CD4-positive, alpha-beta T cell treated with Interleukin-6 at 100 ng/mL for 8 hours (primary cell): ENCODE measurements at places on chromosomes 4 and X.

DNA sequence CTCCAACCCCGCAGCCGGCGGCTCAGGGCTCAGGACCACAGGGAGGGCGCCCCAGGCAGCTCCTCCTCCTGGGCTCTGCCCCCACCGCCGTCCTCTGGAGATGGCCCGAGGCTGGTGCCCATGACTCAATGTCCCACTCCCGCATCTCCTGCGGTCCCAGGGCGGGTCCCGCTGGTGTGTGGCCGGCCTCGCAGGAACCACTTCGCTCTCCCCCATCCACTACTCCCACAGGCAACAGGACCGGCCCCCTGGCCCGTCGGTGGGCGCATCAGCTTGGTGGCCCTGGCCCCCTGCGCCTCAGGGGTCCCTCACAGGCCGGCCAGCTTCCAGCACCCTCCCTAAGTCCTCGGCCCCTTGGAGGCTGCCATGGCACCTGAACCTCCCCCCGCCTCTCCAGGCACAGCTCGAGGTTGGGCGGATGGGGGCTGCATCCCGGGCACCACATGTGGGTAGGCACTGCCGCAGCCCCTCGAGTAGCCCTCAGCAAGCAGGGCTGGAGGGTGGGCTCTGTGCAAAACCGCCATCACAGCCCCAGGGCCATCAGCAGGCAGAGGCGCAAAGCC lies 22.8 kb upstream of the SPON2 start:
- no peak for DNase-seq

DNA sequence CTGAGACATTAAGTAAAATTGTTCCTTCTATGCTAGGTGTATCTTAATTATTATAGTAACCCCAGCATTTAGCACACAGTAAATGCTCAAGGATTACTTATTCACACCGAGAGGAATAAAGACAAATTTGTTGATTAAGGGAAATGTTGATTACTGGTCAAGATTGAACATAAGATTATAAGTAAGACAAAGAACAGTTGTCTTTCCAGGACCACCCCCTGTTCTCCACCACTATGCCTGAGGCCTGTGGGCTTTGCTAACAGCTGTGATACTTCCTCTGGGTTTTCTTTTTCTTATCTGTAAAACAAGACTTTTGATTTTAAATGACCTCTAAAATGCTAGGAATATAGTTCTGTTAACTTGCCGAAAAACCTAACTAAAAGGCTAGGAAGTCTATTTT lies 128.0 kb downstream of the DCLK2 start:
- DNase-seq: no peak

DNA sequence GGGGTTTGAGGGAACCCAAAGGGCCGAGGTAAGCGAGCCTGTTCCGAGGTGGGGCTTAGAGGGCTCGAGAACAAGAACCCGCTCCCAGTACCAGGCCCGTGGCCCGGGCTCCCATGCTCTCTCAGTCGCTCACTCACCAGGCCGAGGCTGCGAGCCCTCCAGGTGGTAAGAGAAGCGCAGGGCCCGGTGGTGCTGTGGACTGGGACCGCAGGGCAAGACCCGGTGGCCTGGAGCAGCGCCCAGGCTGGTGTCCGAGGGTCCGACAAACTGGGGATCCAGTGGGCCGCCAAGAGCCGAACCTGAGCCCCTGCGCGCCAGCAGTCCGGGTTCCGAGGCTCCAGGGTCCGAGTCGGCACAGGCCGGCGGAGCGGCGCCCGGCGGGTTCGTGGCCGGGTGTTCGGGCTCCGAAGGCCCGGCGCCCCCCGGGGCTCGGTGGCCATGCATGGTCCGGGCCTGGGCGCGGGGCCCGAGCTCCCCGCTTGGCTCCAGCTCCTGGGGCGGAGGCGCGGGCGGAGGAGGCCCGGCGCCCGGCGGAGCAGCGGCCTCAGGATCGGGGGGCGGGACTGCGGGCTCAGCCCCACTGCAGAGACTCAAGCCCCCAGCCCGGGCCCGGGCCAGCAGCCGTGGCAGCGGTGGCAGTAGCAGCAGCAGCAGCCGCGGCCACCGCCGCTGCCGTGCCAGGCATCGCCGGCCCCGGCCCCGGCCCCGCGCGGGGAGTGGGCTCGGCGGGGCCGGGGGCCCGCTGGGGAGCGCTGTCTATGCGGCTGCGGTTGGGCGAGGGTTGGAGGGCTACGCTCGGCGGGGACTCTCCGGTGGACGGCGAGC lies 833 bp downstream of the FGD1 start:
- DNase-seq: no peak

GRCh38 chr4:71304289-71304850 lies 34.5 kb upstream of the SLC4A4 start:
- no peak for DNase-seq

DNA sequence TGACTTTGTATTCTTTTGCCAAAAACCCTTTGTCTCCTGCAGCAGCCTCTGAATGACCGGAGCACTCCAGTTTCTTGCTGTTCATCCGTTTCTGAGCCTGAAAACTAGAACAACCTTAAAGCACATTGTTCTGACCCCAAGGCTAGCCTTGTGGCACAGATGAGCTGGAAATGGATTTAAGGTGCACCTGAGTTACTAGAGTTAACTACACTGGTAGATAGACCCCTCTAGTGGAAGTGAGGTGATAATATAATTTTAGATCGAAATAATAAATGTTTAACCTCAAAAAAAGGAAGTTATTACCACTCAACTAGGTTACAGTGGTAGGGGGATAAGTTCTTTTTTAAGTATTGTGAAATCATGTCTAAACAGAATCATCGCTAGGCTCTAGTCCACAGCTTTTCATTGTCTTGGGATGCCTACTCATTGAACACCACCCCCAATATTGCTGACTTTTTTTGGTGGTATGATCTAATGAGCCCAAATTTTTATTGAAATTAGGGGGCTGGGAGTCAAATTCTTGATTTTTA lies 2.7 kb downstream of the PLS3 start:
- DNase-seq: no peak

- DNase-seq: no peak
Measured at GRCh38 chr4:187236209-187236890, 512.7 kb upstream of the FAT1 start.

GRCh38 chr4:118141240-118141639 lies 107.0 kb downstream of the NDST3 start:
- DNase-seq: no peak

DNA sequence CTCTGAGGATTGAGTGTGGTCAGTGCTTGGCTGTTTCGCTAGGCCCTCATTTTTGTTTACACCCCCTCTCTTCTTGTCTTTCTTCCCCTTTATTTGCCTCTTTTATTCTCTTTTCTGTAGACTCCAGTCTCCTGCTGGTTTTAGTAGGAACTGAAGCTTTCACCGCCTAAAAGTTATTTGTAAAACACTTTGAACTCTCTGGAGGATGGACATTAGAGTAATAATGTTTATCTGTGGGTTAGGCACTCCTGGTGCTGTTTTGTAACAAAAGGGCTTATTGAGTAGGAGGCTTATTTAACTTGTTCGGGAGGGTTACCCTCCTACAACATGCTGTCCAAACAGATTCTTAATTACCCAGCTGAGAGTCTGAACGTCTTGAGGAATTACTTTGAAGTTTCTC lies 1.6 kb upstream of the ARHGAP10 start:
- DNase-seq: no peak

DNA sequence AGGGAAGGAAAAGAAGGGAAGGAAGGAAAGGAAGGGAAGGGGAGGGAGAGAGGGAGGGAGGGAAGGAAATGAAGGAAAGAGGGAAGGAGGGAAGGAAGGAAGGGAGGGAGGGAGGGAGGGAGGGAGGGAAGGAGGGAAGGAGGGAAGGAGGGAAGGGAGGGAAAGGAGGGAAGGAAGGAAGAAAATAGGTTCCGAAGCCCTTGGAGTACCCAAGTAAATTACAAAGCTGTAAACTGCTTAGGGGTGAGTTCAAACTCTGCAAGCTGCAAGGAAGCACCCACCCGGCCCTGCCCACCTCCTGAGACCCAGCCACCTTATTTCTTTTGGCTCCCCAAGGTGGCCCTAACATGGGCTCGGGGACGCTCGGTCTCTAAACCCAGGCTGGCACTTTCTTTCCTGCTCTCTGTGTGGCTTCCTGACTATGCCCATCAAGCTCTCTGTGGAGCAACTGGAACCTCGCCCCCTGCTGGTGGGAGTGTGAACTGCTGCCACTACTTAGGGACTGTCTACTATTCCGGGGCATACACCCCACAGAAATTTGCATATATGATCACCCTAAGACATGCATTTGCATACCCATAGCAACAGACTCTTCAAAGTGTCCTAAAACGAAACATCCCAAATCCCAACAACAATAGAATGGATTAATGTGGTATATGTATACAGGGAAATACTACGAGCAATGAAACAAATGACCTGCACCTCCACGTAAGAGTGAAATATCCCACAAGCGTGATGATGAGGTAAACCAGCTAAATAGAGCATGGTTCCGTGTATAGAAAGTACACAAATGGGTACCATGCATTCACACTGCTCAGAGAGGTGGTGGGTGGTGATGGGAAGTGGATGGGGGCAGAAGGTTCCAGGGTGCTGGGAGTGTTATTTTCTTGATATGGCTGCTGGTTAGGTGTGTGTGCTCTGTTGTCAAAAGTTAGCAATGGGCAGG lies 151.7 kb upstream of the TBL1X start:
- peak; percentile 69 for DNase-seq

- DNase-seq: no peak
Measured at GRCh38 chrX:39755143-39756032, 342.4 kb downstream of the BCOR start.
